ENCODE measurements at places on chromosomes 5 and 9.
A peak's percentile ranks its signal among the peaks of the same experiment; 100 is the strongest.

- DNase-seq = peak; percentile 52
These were observed 181.1 kb downstream of the PDZD2 start for GRCh38 chr5:31819926-31820516.

DNA sequence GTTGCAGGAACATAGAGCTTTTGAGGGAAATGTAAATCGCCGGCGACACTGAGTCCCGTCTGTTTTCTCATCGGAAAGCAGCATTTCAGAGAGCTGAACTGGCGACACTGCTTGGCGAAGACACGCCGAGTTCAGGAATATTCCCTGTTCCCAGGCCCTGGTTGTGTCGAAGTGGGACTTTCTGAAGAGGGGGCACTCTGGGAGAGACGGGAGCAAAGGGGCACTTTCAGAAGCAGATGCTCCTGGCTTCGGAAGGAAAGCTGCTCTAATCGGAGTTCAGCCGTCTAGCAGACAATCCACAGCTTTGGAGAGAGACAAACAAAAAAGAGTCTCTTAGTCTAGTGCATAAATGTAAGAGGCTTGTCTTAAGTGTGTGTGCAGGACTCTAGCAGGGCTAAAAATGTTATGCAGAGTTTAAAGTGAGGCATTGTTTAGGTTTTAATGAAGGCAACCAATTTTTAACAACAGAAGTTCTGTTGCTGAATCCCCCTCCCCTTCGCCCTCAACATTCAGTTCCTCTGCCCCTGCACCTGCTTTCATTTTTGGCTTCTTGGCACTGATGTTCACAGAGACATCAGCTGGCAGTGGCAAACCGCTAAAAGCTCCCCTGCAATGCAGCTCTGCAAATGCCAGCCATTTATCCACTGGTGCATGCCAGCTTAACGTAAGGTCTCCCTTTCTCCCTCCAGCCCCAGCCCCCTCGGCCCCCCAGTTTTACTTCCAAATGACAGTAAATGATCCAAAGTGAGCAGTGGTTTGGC, 289.5 kb upstream of the MPDZ start:
- no peak for DNase-seq

DNA sequence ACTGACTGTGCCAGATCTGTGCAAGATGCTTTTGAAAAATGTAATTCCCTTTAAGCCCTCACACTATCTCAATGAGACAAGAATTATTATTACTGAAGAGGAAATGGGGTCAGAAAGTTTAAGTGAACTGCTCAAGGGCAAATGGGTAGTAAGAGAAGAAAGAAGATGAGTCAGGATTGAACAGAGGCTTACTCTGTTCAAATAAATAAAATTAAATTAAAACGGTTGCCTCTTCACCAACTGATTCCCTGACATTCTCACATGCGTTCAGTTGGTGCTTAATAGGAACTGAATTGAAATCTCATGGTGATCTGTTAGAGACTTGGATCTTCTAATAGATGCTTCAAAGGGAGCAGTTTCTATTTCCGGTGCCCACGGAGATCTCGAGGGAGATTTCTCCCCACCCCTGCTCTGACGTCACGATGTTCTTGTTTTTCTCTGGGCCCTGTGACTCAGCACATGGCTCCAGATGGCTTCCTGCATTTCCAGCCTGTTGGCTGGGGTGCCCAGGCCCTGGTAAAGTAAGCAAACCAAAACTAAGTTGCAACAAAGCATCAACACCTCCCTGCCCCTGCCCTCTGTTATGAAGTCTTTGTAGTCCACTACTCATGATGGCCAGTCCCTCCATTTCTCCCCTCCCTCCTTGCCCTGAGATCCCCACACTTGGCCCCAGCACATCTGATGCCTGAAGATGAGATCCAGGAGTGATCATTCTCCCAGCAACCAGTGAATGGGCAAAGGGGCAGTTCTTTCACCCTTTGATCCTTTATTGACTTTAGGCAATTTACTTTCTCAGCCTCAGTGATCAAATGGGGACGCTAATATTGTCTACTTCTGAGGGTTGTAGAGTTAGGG, 106.1 kb upstream of the CPEB4 start:
- DNase-seq = no peak

- DNase-seq = no peak
These were observed 325.2 kb downstream of the CETN3 start for GRCh38 chr5:90084342-90084741.

DNA sequence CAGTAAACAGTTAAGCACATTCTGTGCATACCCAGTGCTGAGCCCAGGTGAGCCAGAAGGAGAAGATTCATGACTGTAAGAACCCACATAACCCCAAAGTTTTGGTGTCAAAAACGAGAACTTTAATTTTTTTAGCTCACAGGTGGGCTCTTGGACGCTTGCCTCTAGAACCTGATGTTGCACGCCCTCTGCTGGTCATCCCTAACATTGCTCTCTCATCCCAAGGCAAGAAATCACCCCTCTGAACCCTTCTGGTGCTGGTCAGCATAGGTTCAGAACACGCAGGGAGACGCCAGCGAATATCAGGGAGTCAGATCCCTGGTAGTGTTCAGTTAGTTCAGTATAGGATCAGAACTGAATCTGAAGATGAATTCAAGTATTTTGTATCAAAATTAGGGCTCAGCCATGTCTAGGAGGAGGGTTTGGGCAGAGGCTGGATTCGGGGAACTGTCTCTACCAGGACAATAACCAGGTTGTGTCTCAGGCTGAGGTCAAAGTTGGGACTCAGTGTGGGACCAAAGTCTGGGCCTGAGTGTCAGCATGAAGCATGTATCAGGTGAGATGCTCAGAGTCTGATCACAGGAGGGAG, 4.1 kb upstream of the DNAJB5 start:
- DNase-seq = peak; percentile 73

DNA sequence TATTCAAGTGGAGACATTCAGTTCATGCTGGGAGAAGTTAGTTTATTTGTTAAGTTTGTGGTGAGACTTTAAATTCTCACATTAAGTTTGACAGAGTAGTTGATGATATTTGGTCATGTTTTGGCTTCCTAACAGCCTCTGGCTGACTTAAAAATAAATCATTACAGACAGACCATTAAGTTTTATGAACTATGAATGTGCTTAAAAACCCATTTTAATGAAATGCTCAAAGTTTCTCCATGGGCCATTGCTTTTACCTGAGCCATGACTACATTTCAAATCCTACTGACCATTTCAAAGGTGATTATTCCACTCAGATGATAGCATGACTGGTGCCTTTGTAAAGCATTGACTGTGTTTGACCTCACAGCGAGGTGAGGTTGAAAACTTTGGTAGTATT, 192.7 kb downstream of the LRRC70 start:
- DNase-seq = no peak

DNA sequence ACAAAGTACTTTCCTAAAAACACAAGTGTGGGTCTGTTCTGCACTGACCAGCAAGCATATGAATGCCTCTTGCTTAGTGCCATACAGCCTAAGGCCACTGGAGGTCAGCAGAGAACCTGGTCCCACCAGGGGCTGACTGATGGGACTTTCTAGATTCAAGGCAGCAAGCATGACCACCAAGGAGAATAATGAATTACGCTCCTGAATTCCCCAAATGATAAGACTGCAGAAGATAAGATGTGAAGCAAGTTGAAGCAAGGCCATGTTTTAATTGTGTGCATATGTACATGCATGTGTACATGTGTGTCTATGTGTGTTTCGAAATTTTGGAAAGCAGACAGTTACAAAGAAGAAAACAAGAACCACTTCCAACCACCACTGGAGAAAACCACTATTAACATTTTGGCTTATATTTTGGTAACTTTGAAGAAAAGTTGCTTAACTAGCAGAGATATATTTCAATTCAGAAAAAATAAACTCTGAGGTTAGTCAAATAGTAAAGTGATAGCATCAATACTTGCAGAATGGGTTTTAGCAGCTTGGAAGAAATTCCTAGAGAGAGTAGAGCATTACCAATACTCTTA, 70.5 kb downstream of the ERP44 start:
- peak; percentile 69 for DNase-seq

GRCh38 chr5:72238712-72239445, 81.2 kb downstream of the MRPS27 start:
- DNase-seq = no peak

GRCh38 chr9:30697958-30698357, 1686.5 kb upstream of the ACO1 start:
- no peak for DNase-seq

- DNase-seq = no peak
These were observed 83.6 kb upstream of the ADAMTSL1 start for GRCh38 chr9:18390393-18390792.

DNA sequence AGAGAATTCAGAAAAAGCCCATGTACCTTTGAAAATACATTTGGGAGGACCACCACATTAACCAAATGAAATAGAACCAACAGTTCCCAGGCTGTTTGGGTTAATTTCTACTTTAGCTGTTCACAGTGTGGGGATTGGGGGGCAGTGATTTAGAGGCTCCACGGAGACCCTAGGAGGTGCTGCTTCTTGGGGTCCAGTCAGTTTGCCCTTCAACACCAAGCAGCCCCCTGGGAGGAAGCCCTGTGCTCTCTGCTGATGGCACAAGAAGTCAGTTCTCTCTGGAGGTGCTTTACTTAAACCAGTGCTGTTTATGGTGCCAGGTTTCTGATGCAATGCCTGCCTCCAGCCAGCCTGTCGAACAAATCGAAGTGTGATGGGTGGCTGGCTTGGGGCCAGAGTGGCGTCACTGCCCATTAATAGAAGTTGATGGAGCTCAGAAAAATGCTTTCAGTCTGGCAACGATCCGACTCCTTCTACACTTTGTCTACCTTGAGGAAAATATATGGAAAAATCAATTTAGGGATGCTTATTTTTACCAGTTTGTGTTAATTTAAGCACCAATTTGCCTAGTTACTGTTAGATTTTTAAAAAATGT, 134.0 kb downstream of the SNX18 start:
- no peak for DNase-seq

GRCh38 chr9:108484468-108484867, 371.3 kb downstream of the ACTL7B start:
- DNase-seq = no peak

DNA sequence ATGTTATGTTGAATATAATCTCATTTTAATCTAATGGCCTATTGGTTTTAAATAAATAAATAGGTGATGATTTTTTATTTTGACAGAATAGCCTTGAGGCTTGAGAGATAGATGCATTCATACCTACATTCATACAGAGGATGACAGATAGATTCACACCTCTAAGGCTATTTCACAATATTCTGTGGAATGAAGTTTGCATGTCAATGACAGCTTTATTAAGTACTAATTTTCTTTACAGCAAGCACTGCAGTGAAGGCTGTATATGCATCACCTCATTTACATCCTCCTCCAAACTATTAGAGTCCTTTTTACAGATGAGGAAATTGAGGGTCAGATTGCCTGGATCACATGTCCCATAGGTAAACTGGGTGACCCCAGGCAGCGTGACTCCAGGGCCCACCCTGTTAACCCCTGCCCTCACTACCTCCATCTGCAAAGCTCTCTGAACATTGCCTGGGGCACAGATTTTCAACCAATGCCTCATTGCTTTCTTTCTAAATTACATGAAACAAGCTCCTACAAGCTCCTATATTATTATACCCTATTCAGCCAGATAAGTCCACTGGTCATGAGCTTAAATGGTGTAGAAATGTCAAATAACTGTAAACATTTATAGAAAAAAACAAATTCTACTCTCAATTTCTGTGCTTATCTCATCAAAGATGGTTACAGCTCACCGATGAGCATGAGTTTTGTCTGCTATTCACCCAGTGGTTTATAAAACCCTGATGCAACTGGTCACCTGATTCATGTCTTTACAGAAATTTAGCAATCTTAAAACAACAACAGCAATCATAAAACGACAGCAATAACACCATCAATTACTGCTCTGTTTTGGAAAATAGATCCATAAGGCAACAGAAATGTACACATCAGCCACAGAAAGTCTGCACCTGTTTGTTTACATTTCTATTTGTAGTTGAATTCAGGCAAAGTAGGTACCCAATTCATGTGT, 338.0 kb downstream of the NSG2 start:
- DNase-seq = no peak

GRCh38 chr5:137693307-137693950, 42.5 kb downstream of the KLHL3 start:
- no peak for DNase-seq

DNA sequence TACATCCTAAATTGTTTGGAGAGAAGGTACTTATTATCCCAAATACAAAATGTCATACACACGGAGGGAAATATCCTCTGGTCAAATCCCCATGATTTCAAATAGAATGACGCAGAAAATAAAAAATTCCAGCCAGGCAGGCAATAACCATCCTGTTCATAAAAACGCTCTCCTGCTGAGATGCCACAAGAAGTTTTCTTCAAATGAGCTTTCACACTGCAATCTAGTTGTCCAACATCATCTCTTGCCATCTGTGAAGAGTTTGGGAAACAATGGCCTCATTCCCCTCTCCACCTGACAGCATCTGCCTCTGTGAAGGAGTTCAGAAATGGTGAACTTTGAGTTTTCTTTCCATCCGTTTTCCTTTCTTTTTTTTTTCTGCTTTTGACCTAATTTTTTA, 83.3 kb upstream of the SLC30A5 start:
- DNase-seq = no peak

DNA sequence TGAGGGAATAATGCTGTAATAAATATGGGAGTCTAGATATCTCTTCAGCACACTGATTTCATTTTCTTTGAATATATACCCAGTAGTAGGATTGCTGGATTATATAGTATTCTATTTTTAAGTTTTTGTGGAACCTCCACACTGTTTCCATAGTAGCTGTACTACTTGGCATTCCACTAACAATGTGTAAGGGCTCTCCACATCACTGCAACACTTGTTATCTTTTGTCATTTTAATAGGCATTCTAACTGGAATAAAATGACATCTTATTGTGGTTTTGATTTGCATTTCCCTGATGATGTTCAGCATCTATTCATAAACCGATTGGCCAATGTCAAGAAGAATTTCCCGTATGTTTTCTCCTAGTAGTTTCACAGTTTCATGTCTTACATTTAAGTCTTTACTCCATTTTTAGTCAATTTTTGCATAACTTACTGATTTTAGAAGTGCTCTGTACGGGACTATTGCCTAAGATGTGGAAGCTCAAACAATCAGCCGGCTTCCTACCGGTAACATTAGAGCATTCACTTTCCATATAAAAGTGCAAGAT, 1078.8 kb downstream of the TAF11L14 start:
- DNase-seq = no peak

GRCh38 chr9:2469681-2470221, 151.8 kb upstream of the VLDLR start:
- no peak for DNase-seq

GRCh38 chr5:10604975-10605374, 41.1 kb downstream of the ANKRD33B start:
- no peak for DNase-seq

DNA sequence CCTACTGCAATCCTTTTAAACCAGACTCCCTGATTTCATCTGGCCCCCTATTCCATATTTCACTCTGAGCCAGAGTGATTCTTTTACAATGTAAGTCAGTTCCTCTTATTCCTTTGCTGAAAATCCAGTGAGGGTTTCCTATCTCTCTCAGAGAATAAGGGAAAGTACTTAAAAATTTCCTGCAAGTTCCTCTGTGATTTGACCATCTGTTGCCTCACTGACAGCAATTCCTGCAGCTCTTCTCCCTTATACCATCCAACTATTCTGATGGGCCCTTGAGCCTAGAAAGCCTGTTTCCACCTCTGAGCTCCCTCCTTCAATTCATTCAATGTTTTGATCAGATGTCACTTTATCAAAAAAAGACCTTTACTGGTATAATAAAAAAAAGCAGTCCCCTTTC, 317.1 kb upstream of the CCNH start:
- DNase-seq = no peak

- DNase-seq = no peak
These were observed 95.3 kb upstream of the SLC12A2 start for GRCh38 chr5:127988146-127988760.
